ENCODE measurements at places on chromosomes 16 and 17.

- DNase-seq: no peak
These were observed 139.0 kb downstream of the SNX11 start for GRCh38 chr17:48246612-48247011.

GRCh38 chr16:84360170-84360569 is 8.2 kb upstream of the ATP2C2 start:
- DNase-seq: no peak

GRCh38 chr17:33955461-33955860 is 299.6 kb upstream of the CCL2 start:
- DNase-seq: no peak

DNA sequence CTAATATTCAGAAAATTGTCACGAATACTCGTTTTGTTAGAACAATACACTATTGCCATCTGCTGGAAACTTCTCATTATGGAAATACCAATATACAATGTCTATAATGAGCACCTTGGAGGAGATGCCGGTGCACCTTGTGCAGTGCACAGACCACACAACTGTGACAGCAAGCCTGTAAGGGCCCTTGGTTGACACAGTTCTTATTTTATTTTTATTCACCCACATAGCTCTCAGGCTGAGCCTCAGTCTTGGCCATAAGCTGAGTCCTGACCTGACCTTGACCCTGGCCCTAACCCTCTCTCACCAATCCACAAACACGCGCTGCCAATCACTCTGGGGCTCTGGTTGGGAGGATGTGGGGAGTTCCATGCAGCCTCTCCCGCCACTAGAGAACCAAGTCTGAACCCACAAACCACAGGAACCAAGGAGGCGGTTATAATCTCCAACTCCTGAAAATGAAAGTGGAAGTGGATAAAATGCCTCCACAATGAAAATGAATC is 7.6 kb downstream of the AIPL1 start:
- no peak for DNase-seq

- DNase-seq: no peak
These were observed 144.2 kb downstream of the IRF8 start for GRCh38 chr16:86042996-86043725.

GRCh38 chr16:86991679-86992078 is 325.5 kb downstream of the C16orf95 start:
- DNase-seq: no peak

- no peak for DNase-seq
These were observed 59.7 kb downstream of the PLCG2 start for GRCh38 chr16:81838794-81839193.

- no peak for DNase-seq
These were observed 3.7 kb downstream of the SPPL2C start for GRCh38 chr17:45848405-45848804.

All from stimulated activated CD4-positive, alpha-beta T cell treated with anti-CD3 and anti-CD28 coated beads, Interleukin-4, amount 100 ng/mL, for 1 hour (primary cell).